Stimulated activated CD4-positive, alpha-beta T cell treated with anti-CD3 and anti-CD28 coated beads, Interleukin-15, amount 100 ng/mL, for 24 hours (primary cell): ENCODE measurements at places on chromosomes 2 and 18.

GRCh38 chr2:166115589-166115988 lies 12.2 kb downstream of the SCN1A start:
- DNase-seq = no peak

DNA sequence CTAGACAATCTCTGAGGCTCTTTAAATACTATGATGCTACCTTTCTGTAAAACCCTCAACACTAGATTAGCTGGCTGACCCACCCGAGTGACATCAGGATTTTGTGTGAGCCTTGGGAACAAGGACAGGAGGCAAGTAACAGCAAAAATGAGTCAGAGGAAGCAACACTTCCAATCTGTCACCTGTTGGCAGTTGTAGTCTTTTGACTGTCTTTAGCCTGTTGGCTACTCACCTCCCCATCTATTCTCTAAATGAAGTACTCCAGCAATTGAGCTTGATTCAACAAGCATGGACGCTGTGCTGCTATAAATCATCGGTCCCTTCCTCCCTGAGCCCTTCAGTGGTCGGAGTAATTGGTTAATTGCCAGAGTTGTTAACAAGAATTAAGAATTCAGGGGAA lies 898.7 kb downstream of the BCL11A start:
- no peak for DNase-seq

DNA sequence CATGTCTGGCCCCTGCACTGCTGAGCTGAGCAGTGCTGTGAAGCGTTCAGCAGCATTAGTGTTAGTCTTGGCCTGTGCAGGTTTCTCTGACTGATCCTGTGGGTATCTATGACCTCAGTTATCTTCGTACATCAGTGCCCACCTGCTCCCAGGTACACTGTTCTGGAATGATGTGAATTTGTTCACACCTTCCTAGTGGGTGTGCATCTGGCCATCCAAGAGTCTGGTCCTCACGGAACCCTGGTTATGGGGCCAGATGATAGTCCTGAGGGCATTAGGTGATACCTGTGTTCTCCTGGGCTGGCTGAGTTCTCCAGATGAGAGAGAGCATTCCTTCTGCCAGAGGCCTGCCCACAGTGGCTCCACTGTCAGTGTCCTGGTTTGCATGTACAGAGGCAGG lies 57.2 kb downstream of the INPP4A start:
- DNase-seq = no peak

GRCh38 chr2:215107216-215108056 lies 31.0 kb downstream of the ABCA12 start:
- DNase-seq = no peak

GRCh38 chr2:166972418-166972817 lies 84.1 kb downstream of the XIRP2 start:
- DNase-seq = no peak

DNA sequence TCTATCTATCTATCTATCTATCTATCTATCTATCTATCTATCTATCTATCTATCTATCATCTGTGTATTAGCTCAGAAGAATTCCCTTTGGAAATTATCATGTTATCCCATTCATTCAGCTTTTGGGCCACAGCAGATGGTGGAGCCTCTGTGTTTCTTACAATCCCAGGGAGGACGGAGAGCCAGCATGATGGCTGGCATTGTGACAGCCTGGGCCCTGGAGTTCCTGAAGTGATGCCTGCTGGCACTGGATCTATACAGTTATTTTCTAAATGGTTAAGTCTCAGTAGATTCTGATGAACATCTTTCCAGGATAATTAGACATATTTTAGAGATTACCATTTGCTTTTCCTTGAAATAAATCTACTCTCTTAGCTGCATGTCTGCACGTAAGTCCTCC lies 385.4 kb upstream of the NXPH2 start:
- DNase-seq = no peak

DNA sequence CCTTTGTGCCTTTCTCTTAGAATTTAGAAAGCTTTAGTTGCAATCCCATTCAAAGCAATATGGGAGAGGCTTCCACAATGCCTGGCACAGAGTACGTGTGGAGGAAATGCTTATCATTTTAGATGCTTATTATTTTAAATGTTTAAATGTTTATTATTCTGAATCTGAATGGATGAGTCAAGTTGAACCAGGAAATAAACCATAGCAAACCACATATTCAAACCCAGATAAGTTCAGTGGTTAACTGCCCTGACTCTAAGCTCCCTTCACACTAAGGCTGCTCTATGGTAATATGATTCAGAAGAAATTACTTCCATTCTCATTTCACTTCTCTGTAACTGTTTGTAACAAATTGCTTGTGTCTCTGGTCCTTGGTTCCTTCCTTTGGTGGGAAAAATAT lies 5.2 kb upstream of the PPP4R1 start:
- DNase-seq = no peak

- no peak for DNase-seq
These were observed 20.5 kb downstream of the PDIA6 start for GRCh38 chr2:10792001-10792634.

DNA sequence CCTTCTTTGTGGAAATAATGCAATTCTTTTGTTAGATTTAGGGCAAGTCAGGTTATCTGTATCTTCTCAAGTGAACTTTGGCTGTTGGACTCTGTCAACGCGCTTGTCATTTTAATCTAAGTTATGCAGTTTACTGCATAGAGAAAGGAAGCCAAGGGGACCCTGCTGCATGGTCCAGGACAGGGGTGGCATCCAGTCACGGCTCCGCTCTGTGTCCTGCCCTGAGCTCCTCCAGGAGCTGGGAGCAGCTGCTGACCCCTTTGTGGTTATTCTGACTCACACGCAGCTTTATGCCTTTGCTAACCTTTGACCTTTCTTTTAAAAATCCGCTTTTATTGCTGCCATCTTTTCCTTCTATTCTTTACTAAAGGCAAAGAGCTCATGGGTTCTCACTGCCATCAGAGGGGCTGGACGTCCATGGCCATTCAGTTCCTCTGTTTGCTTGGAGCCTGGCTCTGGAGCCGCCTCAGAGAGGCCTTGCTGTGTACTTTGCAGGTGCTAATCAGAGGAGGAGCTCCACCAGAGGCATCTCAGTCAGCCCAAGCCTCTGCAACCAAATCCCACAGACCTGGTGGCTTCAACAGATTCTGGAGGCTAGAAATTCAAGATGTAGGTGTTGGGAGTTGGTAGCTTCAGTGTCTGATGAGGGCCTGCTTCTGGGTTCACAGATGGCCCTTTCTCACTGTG lies 39.3 kb downstream of the SNTG2 start:
- no peak for DNase-seq

GRCh38 chr2:230220347-230220969 lies 674 bp upstream of the SP110 start:
- no peak for DNase-seq

DNA sequence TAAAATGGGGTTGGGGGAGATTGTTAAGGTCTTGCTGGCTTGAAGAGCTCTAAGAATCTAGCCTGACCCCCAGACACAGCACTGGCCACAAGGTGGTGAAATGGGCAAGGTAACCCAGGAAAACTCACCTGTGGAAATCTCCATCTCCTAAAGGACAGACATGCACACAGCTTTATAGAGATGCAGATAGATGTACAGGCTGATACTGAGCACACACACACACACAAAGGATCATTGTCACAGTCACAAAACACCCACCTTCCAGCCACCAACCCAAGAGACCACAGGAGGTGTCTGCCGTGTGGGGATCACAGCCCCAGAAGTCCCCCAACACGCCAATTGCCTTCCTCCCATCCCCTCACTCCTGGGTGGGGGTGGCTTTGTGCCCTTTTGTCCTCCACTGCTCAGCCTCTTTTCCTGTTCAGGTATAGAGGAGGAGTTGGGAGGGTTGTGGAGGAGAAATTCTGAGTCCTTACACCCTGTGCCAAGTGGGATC lies 3.2 kb upstream of the CYP26B1 start:
- no peak for DNase-seq

DNA sequence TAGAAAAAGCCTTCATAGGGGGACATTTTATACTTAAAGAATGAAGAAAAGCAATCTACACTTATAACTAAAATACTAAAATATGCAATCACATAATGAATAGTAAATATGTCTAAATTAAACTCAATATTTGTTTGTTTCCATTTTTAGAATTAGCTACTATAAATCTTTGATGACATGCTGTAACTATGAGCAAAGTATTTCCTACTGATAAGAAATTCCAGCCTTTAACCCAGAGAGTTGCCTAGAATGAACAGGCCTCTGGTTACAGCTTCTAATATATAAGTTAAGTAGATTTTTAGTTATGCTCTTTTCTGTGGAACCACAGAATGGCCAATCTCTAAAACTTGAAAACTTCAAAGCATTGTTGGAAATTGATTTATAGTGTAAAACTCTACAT lies 1465.6 kb upstream of the ZEB2 start:
- DNase-seq = no peak

- DNase-seq = no peak
These were observed 80.0 kb downstream of the CHN1 start for GRCh38 chr2:174925046-174925784.

- no peak for DNase-seq
These were observed 246.3 kb upstream of the MYT1L start for GRCh38 chr2:2577407-2577831.

- no peak for DNase-seq
These were observed 198.2 kb downstream of the NCKAP5 start for GRCh38 chr2:133369901-133370658.

GRCh38 chr2:226828191-226828590 lies 7.7 kb upstream of the RHBDD1 start:
- no peak for DNase-seq

DNA sequence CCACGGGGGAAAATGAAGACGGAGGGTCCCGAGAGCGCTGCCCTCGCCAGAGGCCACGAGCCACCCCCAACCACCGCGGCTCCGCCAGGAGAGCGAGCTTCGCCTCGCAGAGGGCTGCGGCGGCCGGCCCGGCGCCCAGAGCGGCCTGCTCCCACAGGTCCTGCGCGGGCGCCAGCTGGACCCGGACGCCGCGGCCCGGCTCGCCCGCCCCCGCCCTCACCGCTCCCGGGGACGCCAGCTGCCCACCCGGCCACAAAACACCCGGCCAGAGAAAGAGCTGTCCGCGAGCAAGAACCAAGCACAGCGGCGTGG lies 709 bp downstream of the PTPN2 start:
- DNase-seq = no peak

- DNase-seq = no peak
These were observed 85.6 kb upstream of the TAF1B start for GRCh38 chr2:9757501-9758264.

- no peak for DNase-seq
These were observed 191.6 kb downstream of the TTC32 start for GRCh38 chr2:19710230-19710629.

DNA sequence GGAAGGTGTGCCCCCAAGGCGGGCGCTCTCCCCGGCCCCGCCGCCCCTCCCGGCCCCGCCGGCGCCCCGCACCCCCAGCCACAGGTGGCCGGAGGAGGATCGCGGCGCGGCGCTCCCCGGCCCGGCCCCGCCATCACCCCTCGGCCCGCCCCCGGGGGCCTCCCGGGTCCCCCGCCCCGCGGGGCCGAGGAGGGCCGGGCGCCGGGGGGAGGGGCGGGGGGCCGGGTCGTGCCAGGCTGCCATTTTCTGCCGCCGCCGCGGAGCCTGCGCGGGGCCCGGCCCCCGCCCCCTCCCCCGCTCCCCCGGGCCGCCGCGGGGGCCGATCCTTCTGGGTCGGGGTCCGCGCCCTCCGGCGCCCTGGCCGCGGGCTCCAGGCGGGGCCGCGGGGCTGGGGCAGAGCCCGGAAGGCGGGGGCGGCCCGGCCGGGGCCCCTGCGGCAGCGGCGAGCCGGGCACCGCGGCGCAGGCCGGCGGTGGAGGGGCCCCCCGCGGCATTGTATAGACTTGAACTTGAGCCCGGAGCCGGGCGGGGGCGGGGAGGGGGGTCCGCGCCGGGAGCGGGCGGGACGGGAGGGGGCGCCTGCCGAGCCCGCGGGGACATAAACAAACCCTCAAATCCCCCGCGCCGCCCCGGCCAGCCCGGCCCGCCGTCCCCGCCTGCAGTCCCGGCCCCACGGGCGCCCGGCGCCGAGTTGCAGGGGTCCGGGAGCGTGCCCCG lies 556 bp downstream of the DNMT3A start:
- peak; percentile 46 for DNase-seq

GRCh38 chr2:25738383-25739343 lies 65.3 kb upstream of the DTNB start:
- no peak for DNase-seq

GRCh38 chr2:204354442-204354856 lies 190.8 kb upstream of the PARD3B start:
- DNase-seq = no peak

DNA sequence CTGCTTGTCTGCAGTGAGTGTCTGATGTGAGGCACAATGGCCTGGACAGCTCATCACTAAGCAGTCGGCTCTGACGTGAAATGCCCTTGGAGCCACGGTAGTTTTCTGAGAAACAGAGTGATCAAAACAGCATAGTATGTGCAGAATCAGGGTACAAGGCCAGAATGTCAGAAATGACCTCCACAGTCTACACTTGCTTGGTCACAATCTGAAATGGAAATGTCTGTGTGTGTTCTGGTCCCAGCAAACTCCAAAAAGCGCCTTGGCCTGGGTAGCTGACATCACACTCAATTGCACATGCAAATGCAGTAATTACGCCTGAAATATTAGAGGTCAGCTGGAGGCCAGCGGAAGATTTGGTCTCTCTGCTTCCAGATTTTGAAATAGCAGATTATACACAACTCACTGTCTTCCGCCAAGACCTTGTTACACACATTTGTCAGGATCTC lies 95.4 kb downstream of the CTAGE1 start:
- no peak for DNase-seq

DNA sequence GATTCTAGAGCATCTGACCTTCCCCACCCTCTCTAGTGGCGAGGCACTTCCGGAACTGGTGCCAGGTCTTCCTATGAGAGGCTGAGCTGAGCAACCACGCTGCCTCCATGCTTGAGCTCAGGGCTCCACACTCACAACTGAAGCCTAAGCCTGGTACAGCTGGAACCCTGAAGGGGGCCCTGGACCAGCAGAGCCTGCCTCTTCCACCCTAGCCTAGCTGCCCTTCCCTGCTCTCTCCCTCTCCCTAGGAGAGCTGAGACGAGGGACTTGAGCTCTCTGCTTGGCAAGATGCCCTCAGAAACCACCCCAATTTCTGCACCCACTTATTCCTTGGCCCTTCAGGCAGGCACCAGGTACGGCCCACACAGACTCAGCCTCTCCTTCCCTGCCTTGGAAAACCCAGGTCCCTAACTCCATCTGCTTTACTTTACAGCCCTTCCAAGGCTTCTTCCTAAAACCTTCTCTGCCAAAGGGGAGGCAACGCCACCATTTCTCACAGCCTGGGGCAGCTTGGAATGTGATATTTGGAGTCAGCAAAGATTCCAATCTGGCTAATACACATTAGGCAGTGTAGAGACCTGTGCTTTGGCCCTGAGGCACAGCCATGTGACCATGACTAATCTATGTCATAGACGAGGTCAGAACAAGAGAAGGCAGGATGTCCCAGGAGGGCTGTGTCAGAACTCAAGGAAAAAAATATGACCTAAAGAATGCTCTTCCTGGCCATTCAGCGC lies 18.8 kb downstream of the COX7A2L start:
- no peak for DNase-seq
